ENCODE measurements at places on chromosomes 16 and 17. TPM values are rescaled to one million over a fixed set of nuclear protein-coding genes. Genes with fewer than 3 reads are reported as not detected.

DNA sequence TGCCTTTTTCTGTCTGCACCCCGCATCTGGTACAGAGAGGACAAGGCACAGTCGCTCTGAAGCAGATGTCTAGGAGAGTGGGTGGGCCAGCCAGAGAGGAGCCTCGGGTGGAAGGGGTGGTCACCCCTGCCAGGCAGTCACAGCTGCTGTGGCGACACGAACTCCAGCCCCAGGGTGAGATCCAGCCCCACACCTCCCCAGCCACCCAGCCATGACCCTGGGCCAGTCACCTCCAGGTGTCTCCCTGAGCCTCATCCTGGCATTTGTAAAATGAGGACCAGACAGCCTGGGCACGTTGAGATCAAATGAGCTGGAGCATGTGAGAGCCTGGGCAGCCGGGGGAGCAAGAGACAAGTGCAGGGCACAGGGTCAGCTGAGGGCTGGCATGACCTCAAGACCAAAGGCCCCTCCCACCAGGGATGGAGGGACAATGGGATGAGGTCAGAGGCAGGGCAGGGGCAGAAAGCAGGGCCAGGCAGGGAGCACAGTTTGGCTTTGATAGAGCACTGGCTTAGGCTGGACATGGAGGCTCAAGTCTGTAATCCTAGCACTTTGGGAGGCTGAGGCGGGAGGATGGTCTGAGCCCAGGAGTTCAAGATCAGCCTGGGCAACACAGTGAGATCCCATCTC, 7.7 kb downstream of the ADAM11 start:
- DNase-seq: no peak

- no peak for DNase-seq
Measured at GRCh38 chr16:52123061-52123839, 423.7 kb downstream of the TOX3 start.

DNA sequence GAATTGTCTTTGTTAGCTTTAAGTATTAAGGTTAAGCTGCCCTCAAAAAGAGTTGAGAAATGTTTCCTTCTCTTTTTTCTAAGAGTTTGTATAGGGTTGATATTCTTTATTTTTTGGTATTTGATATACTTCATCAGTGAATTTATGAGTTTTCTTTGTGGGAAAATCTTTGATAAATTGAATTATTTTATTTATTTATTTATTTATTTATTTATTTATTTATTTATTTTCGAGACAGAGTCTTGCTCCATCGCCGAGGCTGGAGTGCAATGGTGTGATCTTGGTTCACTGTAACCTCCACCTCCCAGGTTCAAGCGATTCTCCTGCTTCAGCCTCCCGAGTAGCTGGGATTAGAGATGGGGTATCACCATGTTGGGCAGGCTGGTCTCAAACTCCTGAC, 19.9 kb downstream of the TEFM start:
- no peak for DNase-seq

DNA sequence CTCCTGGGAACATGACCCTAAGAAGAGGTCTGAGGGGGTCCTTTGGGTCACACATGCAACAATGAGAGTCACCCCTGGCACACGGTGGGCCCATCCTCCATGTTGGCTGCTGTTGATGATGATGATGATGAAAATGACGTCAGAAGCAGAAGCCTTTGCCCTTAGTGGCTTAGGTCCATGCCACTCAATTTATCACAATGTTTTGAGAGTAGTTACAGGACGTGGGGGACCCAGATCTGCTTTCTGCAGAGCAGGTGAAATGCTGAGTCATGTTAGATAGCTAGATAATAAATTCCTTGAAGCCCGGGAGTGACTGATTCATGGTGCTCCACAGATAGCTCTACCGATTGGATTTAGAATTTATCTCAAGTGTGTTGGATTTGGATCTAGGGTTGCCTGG, 53.9 kb downstream of the VPS35L start:
- no peak for DNase-seq

DNA sequence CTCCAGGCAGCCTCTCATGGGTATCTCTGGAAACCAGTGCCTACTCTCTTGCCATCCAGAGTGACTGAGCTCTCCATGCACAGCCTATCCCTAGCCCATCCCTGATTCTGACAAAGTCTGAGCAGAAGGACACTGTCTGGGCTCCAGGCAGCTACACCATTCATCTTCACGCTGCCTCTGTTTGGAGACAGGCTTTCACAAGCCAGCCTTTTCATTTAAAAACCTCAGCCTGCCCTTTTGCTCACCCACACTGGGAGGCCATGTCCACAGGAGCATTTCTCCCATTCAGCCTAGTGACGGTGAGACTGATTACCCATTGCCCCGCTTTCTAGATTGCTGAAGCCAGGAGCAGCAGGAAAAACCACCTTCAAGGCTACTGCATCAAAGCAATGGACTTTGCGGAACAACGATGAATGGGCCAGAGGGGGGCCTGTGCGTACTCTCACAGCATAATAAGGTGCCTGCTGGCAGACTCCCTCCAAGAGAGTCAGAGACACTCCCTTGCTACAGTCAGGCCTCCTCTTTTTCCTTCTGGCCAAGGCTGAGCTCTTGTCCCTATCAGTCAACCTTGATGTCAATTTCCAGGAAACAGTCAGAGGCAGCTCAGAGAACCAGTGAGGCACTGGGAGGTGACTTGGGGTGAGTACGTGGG, 24.7 kb upstream of the CDH13 start:
- DNase-seq: no peak

DNA sequence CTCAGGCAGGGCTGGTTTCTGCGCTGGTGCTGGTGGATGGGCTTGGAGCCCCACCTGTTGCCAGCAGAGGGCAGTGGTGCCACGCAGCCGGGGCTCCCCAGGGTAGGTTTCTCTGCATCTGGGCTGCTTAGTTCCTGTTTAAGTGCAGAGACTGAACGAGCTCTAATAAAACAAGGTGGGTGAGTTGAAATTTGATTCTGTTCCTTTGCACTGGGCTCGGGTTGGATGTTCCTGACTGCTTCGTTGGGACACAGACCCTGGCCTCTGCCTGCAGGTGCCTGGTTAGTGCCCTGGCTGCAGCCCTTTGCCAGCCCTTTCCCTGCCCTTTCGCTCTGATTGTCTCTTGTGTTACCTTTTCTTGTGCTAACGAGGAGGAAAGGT, 30.0 kb downstream of the TBCD start:
- DNase-seq: peak; percentile 81

DNA sequence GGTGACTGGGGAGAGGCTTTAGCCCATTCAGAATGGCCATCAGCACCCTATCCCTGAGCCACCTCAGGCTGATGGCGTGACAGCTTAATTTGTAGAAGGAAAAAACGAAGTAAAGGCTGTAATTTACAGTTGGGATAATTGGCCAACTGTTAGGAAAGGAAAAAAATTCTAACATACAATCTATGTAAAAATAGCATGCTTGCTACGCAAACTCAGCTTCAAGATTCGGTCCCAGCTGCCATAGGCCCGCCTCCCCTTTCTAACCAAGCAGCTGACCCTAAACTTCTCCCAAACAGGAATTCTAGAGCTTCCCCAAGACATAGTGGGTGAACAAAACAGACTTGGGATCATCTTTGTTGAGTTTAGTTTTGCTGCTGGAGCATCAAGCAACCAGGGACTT, 4.9 kb downstream of the SEZ6 start:
- no peak for DNase-seq

The MGRN1 gene
- 62.1 TPM for total RNA-seq

- DNase-seq: no peak
Measured at GRCh38 chr16:86243123-86243473, 267.2 kb upstream of the FOXF1 start.

GRCh38 chr16:72946063-72946462, 101.9 kb downstream of the ZFHX3 start:
- no peak for DNase-seq

DNA sequence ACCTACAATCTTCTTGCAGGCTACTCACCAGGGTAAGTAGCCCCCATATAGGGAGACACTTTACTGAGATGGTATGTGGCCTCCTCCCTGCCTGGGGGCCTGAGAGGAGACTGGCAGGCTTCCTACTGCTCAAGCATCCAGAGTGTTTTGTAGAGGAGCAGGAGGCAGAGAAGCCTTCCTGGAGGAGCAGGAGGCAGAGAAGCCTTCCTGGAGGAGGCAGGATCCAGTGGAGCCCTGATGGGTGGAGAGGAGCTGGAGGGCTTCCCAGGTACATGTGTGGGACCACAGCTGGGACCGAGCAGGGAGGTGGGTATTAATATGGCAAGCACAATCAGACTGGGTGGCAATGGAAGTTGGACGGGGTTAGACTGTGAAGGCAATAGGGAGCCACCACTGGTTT, 2.1 kb upstream of the ADGRG5 start:
- DNase-seq: peak; percentile 28

DNA sequence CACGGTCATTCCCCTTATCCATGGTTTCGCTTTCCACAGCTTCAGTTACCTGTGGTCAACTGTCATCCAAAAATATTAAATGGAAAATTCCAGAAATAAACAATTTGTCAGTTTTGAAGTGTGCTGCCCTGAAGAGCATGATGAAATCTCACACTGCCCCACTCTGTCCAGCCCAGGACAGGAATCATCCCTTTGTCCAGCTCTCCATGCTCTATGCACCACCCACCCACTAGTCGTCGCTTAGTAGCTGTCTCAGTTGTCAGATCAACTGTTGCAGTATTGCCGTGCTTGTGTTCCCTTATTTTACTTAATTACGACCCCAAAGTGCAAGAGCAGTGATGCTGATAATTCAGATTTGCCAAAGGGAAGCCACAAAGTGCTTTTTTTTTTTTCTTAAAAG, 10.3 kb downstream of the KRT9 start:
- no peak for DNase-seq

GRCh38 chr17:78130437-78131101, at the start of gene TMC8:
Gene TMC8, plus strand, starts transcription at chr17:78130771. Its CDS starts 818 bp downstream, at chr17:78131589.
- peak; percentile 65 for DNase-seq

The CNTNAP4 gene
- not detected for total RNA-seq

The JPH3 gene
- total RNA-seq: not detected

- no peak for DNase-seq
Measured at GRCh38 chr16:22366371-22366770, 8.0 kb downstream of the CDR2 start.

The FBXO39 gene
- 0.88 TPM for total RNA-seq

- peak; percentile 7 for DNase-seq
Measured at GRCh38 chr16:50260206-50261159, 5.9 kb upstream of the ADCY7 start.

The ATP2A1 gene
- 0.87 TPM for total RNA-seq

- DNase-seq: no peak
Measured at GRCh38 chr17:56313201-56313600, 159.9 kb downstream of the ANKFN1 start.

- no peak for DNase-seq
Measured at GRCh38 chr17:6069539-6070429, at the start of gene WSCD1. Gene WSCD1, plus strand, starts transcription at chr17:6070379. Its CDS starts 10,280 bp downstream, at chr17:6080659.

GRCh38 chr16:20301840-20302239, 25.5 kb downstream of the GP2 start:
- no peak for DNase-seq
